Stimulated activated CD4-positive, alpha-beta T cell treated with anti-CD3 and anti-CD28 coated beads, Interleukin-12 subunit alpha, Interleukin-12 subunit beta, amount 100 ng/mL, for 24 hours (primary cell): ENCODE measurements at places on chromosomes 13 and 19.

DNA sequence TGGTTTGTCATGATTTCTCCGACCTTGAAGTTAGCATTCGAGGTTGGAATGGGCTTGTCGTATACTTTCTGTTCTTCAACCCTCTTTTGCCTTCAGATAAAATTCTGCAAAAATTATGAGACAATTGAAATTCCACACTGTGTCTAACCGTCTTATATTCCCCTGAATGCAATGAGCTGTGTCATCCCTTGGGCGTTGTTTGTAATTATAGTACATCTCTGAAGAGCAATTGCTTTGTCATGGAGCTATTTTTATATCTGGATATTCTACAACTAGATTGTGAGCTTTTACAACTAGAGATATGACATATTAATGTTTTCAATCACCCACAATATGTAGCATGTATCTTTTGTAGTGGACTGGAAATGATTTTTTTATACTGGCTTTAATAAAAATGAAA is 631.8 kb upstream of the SLC10A2 start:
- no peak for DNase-seq

GRCh38 chr19:31943191-31943661 is 402.2 kb upstream of the ZNF507 start:
- DNase-seq: no peak

- no peak for DNase-seq
Measured at GRCh38 chr13:82688400-82688994, 1193.8 kb downstream of the SLITRK1 start.

DNA sequence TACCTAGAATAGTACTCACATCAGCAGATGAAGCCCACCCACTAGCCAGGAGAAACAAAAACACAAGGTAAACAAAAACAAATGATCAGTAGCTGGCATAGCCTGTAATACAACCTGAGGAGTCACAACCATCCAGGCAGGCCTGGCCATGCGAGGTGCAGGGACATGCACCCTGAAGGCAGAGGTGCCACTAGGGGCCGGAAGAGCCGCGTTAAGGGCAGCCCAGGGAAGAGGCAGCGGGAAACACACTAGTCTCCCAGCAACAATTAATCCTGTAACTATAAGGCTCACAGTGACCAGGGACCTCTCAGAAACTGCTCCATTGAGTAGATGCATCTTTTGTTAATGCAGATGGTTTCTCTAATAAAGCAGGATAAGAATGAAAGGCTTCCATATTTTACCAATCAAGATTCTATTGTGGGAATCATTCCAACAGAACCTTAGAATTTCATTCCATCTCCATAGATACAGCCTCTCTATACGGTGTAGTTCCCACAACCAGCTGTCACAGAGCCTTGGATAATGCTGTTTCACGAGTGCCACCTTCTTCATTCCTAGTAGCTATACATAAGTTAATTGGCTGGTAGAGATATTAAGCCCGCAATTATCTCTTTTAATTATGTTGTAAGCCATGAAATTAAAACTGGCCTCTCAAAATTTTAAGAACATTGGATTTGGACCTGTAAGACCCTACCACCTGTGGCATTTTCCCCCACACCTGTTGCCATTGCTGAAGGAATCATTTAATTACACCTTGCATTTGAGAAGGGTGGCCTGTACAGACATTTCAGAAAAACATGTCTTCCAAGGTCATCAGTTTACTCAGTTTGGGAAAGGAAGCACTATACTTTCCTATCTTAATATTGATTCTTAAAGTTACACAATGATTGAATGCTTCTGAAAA is 28.7 kb downstream of the ANKRD10 start:
- no peak for DNase-seq

- no peak for DNase-seq
Measured at GRCh38 chr13:57314897-57315520, 148.0 kb downstream of the PRR20E start.

DNA sequence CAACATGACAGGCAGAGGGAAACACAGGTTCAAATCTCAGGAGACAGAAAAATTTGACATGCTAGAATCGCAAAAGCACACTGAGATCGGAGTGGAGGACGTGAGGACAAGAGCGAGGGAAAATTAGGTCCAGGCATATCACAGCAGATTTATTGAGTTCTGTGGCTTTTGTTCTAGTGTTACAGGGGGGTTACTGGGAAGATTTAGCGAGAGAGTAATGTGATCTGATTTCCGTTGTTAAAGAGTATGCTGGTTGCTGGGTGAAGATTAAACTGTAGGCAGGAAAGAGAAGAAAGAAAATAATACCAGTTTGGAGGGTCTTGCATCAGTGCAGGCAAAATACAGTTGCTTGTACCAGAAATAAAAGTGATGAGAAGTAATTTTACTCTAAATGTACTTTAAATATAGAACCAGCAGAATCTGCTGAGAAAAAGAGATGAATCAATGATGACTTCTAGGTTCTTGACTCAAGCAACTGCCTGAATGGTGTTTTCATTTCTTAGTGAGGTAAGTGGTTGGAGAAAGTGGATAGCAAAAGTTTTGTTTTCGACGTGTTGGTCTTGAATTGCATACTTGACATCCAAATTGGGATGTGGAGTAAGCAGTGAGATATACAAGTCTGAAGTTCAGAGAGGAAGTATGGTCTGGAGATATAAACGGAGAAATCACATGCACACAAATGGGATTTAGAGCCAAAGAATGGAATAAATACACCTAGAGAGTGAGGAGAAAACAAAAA is 35.7 kb downstream of the UFM1 start:
- no peak for DNase-seq

- no peak for DNase-seq
Measured at GRCh38 chr19:48639483-48640375, 2.5 kb upstream of the DBP start.

DNA sequence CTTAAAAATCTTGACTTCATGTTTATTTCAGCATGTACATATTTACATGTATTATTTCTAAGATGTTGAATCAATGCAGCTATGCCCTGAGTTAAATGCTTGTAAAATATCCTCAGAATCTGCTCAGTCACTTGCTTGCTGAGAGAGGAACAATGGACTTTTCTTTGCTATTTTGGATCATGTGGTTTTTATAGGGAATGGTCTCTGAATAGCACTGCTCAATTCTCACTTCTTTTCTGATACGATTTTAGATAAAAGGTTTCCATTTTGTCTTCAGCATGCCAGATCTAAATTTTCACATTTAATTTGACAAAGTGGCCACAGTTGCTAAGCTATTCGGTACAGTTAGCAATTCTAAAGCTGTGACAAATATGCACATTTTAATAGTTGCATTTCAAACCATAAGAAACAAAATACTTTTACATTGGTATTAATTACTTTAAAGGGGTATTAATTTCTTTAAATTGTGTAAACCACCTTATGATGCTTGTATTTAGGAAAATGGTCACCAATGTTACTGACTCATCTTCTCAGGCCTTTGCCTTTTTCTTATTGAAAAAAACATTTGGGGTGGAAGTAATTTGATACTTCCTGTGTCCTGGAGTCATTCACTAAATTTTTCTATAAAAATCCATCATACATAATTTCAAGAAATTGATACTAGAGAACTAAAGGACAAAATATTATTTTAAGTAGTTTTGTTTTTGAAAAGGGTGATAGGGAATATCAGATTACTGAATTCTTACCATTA is 113.5 kb downstream of the MYO16 start:
- no peak for DNase-seq

GRCh38 chr19:18763674-18764590 is 27.2 kb downstream of the COMP start:
- DNase-seq: no peak

DNA sequence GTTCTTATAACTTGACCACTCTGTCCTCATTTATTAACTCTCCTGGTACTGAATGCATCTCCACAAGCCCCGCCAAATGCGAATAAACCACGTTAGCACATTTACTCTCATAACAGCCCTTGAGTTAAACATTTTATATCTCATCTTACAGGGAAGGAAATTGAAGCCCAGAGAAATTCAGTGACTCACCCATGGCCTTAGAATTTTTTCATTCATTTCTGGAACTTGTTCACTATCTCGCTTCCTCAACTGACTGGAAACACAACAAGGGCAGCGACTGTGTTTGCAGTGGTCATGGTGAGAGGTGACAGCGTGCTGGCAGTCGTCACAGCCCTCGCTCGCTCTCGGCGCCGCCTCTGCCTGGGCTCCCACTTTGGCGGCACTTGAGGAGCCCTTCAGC is 39.5 kb downstream of the SERP2 start:
- DNase-seq: no peak

DNA sequence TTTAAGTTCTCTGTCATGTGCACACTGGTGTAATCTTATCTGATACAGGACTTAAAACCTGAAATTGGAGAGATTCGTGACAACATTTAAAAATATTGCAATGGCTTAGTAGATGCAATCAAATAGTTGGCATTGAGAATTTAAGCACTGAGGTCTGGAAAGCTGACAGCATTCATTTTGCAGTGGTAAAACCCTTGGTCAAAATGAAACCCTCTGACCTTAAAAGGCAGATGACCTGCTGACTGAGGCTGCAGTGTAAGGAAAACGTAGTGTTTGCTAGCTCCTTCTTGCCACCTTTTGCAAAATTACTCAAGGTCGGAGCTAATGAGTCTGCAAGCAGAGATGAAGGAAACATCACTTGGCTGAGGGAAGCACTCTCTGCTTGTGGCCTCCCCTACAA is 150.6 kb downstream of the KCTD12 start:
- DNase-seq: no peak

DNA sequence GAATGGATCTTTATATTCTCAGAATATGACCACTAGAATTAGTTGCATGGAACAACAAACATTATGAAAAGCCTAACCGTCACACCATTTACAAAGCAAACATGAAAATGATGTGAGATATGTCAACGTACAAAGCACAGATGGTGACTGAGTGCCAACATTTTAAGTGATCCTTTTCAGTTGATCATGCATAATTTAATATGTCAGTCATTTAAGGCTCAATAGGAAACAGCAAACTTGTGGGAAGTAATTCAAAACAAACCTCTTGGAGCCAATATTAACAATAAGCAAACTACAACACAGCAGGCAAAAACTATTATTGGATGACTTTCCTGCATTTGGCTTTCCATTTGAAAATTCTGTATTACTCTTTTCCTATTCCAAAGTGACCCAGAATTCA is 277.6 kb downstream of the SLITRK6 start:
- no peak for DNase-seq

- no peak for DNase-seq
Measured at GRCh38 chr19:35247526-35248309, 1.1 kb upstream of the LSR start.

DNA sequence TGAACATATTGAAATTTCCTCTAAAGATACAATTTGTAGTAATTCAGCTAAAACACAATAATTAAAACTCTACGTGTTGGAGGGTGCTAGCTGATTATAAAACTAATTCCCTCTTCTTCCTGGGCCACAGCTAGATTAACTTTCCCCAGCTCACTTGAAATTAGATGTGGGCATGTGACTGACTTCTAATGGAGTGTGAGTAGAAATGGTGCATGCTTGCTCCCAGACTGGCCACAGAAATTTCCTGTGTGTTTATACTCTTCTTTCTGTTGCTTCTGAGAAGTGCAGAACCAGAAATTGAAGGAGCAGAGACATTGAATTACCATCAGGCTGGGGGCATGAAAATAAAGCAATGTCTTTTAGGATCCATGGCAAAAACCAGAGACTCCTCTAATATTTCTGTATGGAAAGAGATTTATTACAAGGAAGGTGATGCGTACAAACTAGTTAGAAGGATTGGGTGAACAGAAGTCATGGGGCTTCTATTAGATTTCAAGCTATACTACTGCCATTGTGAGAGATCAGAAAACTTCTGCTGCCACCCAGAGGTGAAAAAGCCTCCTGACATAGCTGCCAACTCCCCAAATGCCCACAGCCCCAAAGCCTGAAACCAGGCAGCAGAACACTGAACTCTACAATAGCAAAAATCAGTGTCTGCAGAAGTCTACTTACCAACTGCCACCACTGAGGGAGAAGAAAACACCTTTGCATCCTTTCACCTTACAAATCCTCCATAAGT is 379.2 kb upstream of the MIR17HG start:
- no peak for DNase-seq

GRCh38 chr19:49441210-49441959 is at the start of gene SLC17A7:
TSS of gene SLC17A7 (minus strand) at chr19:49441527. CDS start at chr19:49441379, 148 bp downstream.
- no peak for DNase-seq
